ENCODE measurements at places on chromosomes 11 and 22. TPM values are rescaled to one million over a fixed set of nuclear protein-coding genes. Genes with fewer than 3 reads are reported as not detected.
A peak's percentile ranks its signal among the peaks of the same experiment; 100 is the strongest.

GRCh38 chr11:106520146-106520912 lies 442.9 kb downstream of the AASDHPPT start:
- no peaks in the 10 kb centered on the region for H3K4me1 ChIP-seq
- no peaks in the 10 kb centered on the region for H3K27me3 ChIP-seq
- no peaks in the 10 kb centered on the region for H3K36me3 ChIP-seq
- no peak overlapping the region for H3K27ac ChIP-seq
- no peak for DNase-seq
- H3K4me3 ChIP-seq: no peak overlapping the region

DNA sequence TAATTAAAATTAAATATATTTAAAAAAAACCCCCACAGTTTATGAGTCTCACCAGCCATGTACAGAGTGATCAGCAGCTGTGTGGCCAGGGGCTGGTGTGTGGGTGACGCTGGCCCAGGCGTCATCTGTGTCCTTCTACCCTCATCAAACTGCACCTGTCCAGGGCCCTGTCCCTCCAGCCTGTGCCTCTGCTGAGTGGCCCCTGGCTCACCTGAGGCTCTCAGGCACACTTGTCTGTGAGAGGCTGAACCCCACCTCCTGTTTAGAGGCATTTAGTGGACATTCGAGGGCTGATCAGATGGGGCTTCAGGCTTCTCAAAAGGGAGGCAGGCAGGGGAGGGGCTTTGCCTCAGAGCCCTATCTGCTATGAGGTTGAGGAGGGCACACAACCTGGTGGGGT lies 29.9 kb upstream of the SMIM38 start:
- no peaks in the 10 kb centered on the region for H3K27me3 ChIP-seq
- no peak for DNase-seq
- no peaks in the 10 kb centered on the region for H3K36me3 ChIP-seq
- H3K4me1 ChIP-seq: no peaks in the 10 kb centered on the region

Gene ACER3
- total RNA-seq: 34.0 TPM

Gene KRTAP5-1
- not detected for total RNA-seq

DNA sequence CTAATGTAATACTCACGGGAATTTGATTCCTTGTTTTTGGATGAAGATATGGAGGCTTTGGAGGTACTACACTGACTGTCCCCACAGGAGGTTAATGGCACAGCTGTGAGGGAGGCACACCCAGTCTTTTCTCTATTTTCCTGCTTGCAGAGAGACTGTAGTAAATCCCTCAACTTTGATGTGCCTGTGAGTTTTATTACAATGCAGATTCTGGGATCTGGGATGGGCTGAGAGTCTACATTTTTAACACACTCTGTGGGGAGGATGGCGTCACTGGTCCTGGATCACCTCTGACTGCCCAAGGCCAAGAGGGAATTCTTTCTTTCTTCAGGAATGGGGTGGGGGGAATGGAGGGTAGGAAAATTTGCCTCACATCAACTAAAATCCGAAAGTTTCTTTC lies 80.2 kb upstream of the NTM start:
- peaks cover 7% of the 10 kb centered on the region for H3K27me3 ChIP-seq
- H3K27ac ChIP-seq: no peak overlapping the region
- H3K36me3 ChIP-seq: no peaks in the 10 kb centered on the region
- DNase-seq: no peak

DNA sequence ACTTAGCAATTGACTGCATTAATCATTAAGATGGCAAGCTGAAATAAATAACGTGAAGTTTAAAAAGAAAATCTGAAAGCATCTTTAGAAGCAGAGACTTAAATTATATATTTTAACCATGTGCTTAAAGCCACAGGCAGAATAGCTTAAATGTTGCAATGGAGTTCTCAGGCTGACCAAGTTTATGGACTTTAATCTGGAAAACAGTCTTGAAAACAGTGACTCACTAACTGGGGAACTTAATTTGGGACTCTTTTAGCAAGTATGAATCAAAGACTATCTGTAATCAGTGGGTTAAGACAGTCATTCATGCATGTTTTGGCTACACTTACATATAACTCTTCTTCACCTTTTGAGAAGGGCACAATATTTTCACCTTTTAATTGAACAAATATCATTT lies 12.6 kb upstream of the GLYATL1 start:
- no peaks in the 10 kb centered on the region for H3K27me3 ChIP-seq
- H3K4me1 ChIP-seq: no peaks in the 10 kb centered on the region
- no peaks in the 10 kb centered on the region for H3K36me3 ChIP-seq
- no peak overlapping the region for H3K4me3 ChIP-seq
- H3K27ac ChIP-seq: no peak overlapping the region

GRCh38 chr11:73852049-73852448 lies 24.6 kb downstream of the COA4 start:
- H3K27me3 ChIP-seq: no peaks in the 10 kb centered on the region
- H3K27ac ChIP-seq: no peak overlapping the region
- no peaks in the 10 kb centered on the region for H3K36me3 ChIP-seq
- no peak overlapping the region for H3K4me3 ChIP-seq

- no peak for DNase-seq
- H3K27me3 ChIP-seq: no peaks in the 10 kb centered on the region
- no peaks in the 10 kb centered on the region for H3K4me1 ChIP-seq
Observed at GRCh38 chr11:58647866-58648265, 25.4 kb downstream of the CNTF start.

DNA sequence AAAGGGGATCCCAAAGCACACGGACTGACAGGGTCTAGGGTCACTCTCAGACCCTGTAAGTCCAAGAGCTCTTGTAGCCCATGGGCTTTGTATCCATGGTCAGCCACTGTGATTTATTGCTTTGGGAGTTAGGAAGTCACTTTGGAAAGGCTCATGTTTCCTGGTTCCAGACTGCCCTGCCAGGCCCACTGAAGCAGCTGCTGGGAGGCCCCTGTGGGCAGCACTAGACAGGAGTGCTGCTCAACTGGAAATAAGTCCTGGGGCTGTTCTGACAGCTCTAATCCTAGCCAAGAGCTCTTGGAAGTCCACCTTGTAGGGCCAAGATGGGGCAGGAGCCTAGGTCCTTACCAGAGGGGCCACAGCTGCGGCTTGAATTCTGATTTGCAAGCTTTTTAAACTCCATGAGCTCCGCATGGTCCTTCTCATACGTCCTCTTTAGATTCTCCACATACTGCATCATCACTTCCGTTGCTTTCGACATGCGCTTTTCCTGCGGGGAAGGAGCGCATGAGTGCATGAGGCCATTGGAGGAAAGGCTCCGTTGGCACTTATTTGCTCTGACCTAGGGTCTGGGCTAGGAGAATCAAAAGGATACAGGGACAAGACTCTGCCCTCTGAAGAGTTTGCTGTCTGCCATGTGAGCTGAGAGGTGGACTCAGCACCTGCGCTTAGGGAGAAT lies 32.2 kb upstream of the LYVE1 start:
- DNase-seq: no peak
- H3K27ac ChIP-seq: no peak overlapping the region
- no peaks in the 10 kb centered on the region for H3K4me1 ChIP-seq
- no peak overlapping the region for H3K4me3 ChIP-seq
- H3K36me3 ChIP-seq: no peaks in the 10 kb centered on the region

Gene ZNF215
- total RNA-seq: 3.2 TPM

- H3K27ac ChIP-seq: no peak overlapping the region
- H3K4me1 ChIP-seq: no peaks in the 10 kb centered on the region
- H3K36me3 ChIP-seq: no peaks in the 10 kb centered on the region
- no peaks in the 10 kb centered on the region for H3K27me3 ChIP-seq
- H3K4me3 ChIP-seq: no peak overlapping the region
- no peak for DNase-seq
Observed at GRCh38 chr11:119190531-119190930, 5.3 kb downstream of the NHERF4 start.

DNA sequence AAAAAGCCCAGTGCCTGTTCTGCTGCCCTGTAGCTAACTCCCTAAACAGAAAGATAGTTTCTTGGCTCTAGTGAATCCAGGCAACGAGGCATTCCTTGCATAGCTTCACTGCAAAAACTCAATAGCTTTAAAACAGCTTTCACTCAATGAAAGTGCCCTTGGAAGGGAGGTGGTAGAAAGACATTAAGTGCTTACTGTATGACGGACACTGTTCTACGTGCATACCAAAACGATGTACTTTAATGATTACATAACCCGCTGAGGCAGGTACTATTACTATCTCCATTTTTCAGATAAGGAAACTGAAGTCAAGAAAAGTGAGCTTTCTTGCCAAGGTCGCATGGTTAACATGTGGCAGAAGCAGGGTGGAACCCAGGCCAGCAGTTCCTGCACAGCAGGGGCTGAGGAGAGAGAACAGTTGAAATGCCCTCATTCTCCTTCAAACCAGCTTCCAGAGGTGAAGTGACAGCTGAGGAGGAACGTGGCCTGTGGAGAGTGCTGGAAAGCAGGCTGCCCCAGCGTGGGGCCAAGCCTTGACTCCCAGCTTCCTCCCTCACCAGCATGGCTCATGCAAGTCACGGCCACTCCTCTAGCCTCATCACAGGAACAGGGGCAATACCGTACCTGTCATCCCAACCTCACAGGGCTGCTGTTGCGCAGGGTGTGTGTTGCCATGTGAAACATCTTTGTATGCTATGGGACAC lies 227.5 kb upstream of the NARS2 start:
- no peaks in the 10 kb centered on the region for H3K36me3 ChIP-seq
- H3K27ac ChIP-seq: no peak overlapping the region
- H3K4me3 ChIP-seq: no peak overlapping the region
- no peaks in the 10 kb centered on the region for H3K4me1 ChIP-seq
- no peak for DNase-seq

DNA sequence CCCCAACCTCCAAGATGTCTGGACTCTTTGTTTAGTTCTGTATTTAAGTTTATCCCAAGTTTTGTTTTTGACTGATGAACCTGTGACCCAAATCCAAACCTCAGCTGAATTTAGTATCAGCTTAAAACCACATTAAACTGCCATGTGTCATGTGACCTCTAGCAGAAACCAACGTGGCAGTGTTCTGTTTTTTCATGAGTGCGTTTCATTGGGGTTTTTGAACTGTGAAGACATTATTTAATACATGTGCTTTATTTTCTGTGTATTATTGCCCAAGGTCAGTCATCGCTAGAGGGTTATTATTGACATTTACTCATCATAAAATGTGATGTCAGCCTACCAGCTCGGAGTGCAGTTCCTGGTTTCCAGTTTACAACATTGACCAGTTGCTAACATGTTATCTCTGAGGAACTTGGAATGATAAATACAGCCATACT lies 1.8 kb downstream of the TLCD5 start:
- no peaks in the 10 kb centered on the region for H3K27me3 ChIP-seq
- H3K4me3 ChIP-seq: no peak overlapping the region
- DNase-seq: no peak
- no peaks in the 10 kb centered on the region for H3K4me1 ChIP-seq
- no peaks in the 10 kb centered on the region for H3K36me3 ChIP-seq
- peak overlapping the region; percentile 93 for H3K27ac ChIP-seq

- H3K4me3 ChIP-seq: no peak overlapping the region
- no peaks in the 10 kb centered on the region for H3K4me1 ChIP-seq
- no peaks in the 10 kb centered on the region for H3K27me3 ChIP-seq
- no peak overlapping the region for H3K27ac ChIP-seq
- H3K36me3 ChIP-seq: no peaks in the 10 kb centered on the region
Observed at GRCh38 chr11:104256525-104256924, 92.6 kb upstream of the PDGFD start.

- no peaks in the 10 kb centered on the region for H3K36me3 ChIP-seq
- H3K4me1 ChIP-seq: no peaks in the 10 kb centered on the region
- no peak overlapping the region for H3K4me3 ChIP-seq
- H3K27me3 ChIP-seq: no peaks in the 10 kb centered on the region
- no peak for DNase-seq
- H3K27ac ChIP-seq: no peak overlapping the region
Observed at GRCh38 chr11:107851704-107852310, 6.8 kb downstream of the SLC35F2 start.

- H3K27ac ChIP-seq: no peak overlapping the region
- H3K4me1 ChIP-seq: no peaks in the 10 kb centered on the region
- no peak for DNase-seq
- no peak overlapping the region for H3K4me3 ChIP-seq
- no peaks in the 10 kb centered on the region for H3K27me3 ChIP-seq
- no peaks in the 10 kb centered on the region for H3K36me3 ChIP-seq
Observed at GRCh38 chr11:115916608-115917007, 412.4 kb upstream of the CADM1 start.
